Right renal cortex interstitium (tissue), 3 donors: ENCODE measurements at places on chromosomes 7 and 10. TPM values are rescaled to one million over a fixed set of nuclear protein-coding genes. Genes with fewer than 3 reads are reported as not detected.

GRCh38 chr7:816751-817671 lies 15.3 kb upstream of the SUN1 start:
- DNase-seq = no peak

DNA sequence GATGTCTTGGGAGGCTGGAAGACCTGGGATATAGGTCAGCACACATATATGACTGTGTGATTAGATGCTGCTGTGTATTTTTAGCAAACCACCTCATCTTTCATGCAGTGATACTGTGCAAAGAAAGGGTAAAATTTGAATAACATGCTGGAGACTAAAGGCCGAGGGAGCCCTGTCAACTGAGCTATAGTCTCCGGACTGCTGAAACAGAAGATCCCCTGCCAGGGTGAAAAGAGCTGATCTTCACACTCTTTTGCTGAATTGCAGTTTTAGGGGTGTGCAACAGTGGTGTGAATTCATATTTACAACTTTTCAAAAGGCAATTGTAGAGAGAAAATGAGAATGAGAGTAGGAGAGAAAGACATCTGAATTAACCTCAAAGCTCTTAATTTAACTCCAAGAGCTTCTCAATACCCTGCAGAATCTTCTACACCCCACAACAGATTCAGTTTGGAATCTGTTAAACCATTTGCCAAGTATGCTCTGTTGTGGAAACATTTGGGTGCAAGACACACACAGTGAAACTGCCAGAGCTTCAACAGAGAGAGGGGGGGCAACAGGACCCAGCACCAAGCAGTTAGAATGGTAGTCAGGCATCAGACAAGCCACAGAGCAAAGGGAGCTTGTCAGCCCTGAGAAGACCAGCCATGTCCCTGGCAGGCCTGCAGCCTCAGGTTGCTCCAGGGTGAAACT lies 190.1 kb upstream of the STK17A start:
- DNase-seq = no peak

- no peak for DNase-seq
Observed at GRCh38 chr10:45443101-45444009, 69.3 kb downstream of the ALOX5 start.

GRCh38 chr7:51123322-51124019 lies 193.1 kb downstream of the COBL start:
- no peak for DNase-seq

DNA sequence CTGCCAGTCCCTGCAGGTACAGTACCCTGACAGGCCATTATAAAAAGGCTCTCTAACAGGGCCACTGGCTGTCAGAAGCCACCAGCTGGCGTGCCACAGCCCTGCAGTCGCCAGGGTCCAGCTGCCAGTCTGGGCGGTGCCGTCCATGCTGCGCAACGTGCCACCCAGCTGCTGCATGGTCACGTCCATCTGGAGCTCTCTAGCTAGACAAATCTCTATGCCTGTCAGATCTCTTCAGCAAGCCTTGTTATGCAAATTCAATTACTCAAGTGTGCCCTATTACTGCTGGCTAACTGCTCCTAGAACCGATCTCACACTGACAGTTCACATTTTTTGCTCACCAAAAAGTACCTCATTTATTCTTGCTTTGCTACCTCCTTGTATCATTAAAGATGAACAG lies 75.9 kb downstream of the HIBADH start:
- no peak for DNase-seq

DNA sequence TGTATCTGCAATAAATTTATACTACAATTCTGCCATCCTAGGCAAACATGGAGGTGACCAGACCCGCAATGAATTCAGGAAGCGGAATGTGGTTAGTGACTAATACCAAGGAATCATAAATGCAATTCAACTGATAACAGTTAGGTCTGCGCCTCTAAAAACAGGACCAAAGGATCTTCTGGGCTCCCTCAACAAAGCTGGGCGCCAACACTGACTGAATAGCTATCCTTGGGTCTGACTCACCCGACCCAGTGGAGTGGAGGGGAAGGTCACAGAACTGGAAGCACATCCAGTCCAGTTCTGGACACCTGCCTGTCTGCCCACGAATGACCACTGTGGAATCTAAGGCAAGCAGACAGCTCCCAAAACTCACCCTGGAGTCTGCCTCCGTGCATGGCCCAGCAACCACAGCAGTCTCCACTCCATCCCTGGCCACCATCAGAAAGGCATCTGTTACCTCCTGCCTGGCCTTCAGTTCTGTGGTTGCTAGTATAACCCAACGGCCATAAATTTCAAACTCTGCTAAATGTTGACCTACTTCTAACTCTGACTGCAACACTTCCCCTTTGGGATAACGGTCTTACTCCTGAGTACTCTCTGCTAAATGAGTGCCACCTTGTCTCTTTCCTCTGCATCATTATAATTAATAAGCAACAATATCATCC lies 43.0 kb upstream of the DLX6 start:
- DNase-seq = no peak

SPDYE16 gene
- polyA plus RNA-seq = 1.3 TPM

GRCh38 chr7:111029141-111029572 lies 61.8 kb upstream of the LRRN3 start:
- DNase-seq = no peak

- DNase-seq = no peak
Observed at GRCh38 chr10:129759214-129760002, 204.7 kb downstream of the EBF3 start.

DNA sequence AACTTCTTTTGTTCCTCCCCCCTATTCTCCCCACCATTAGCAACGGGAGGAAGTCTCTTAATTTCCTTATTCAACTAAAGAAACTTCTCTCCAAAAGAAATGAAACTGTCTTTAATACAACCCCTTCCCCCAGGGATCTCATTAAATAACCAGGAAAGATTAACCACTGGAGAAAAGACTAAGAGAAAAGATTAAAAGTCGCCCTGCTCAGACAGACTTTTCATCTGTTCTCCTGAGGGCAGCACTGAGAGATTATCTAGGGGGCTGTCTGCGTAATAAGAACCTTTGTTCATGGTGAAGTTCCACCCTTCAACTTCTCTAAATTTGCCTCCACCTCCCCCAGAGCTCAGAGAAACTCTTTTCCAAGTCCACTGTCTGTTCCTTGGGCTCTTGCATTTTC lies 105.5 kb downstream of the HGF start:
- DNase-seq = no peak

DNA sequence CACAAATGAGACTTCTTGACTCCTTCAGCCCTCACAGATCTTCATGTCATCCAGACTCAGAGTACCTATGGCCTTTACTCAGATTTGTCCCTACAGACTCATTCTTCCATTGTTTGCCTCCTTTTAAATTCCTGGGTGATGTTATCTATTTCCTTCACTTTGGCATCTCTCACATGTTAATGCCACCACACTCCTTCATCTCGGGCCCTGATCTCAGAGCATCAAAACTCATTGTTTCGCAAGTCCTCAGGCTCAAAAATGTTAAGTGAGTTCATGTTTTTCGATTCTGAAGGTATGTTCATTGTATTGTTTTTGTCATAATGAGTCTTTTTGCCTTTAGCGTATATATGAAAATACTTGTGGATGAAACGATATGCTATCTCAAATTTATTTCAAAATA lies 62.3 kb upstream of the AHR start:
- DNase-seq = no peak

DNA sequence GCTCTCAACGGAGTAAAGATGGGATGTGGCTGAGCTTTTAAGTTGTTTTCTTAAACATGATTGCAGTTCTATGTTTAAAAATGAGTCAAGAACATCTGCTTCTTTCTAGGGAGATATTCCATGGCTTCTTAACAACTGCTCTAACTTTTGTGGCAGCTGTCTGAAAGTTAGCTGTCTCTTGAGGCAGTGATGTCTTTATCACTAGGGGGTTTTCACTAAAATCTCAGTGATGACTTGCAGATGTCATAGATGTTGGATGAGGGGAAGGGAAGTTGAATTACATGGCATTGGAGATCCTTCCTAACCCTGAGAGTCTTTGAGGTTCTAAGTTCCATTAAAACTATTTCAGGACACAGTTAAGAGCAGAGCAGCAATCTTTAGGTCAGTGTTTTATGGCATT lies 43.5 kb downstream of the PRKG1 start:
- DNase-seq = no peak

GRCh38 chr7:102253973-102254370 lies 32.7 kb upstream of the SH2B2 start:
- no peak for DNase-seq

- DNase-seq = no peak
Observed at GRCh38 chr7:137985897-137986251, 16.0 kb downstream of the CREB3L2 start.

GRCh38 chr10:14648946-14649345 lies 125.8 kb downstream of the FAM107B start:
- no peak for DNase-seq

GRCh38 chr10:126669168-126669567 lies 1.3 kb downstream of the C10orf90 start:
- DNase-seq = no peak

GRCh38 chr10:16857419-16857818 lies 40.2 kb upstream of the RSU1 start:
- DNase-seq = no peak

DNA sequence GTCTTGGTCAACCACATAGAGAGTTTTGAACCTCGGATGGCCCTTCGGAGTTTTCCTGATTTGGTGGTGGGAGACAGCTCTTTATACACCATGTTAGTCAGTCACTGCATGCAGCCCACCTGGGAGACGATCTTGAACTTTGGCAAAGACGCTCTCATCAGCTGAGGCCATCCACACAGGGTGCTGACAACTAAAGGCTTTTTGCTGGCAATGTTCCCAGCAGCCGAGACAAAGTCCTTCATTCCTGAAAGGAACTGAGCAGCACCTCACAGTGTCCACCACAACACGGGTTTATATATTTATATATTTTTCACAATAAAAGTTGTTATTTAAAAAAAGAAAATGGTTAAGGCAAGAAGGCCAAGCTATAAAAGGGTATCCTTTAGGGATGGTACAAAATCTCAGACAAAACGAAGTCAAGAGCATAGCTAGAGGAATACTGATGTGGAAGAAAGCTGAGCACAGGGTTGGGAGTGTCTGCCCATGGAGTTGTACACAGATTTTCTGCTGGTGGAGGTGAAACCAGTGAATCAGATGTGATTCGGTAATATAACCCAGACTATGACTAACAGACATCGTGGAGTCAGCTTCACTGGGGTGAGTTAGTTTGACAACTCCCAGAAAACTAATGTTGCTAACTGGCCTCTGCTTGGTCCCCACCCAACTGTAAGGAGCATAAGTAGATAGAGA lies 27.4 kb upstream of the CAPZA2 start:
- no peak for DNase-seq

TRPV6 gene
- 10.3 TPM for polyA plus RNA-seq

RGR gene
- polyA plus RNA-seq = not detected

DNA sequence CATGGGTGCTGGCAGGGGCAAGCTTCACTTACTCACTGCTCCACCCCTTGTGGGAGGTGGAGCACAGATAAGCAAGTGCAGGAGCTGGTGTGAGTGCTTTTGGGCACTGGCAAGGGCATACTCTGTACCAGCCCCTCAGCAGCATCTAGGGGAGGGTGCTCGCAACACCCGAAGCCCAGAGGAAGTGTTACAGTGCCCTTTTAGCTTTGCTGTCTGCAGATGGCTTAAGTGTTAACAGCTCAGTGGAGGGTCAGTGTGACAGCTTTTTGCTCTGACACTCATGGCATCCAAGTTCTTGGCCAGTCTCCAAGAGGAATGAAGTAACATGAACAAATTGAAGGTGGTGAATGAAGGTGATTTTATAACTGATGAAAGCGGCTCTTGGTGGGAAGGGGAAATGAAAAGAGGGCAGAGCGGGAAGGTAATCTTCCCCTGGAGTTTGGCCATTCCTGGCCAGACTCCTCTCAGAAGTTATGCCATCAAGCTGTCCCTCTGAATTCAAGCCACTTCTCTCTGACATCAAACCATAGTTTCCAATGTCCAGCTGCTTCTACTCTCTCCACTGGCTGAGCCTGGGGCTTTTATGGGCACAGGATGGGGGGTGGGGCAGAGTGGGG lies 862.5 kb downstream of the KCNMA1 start:
- no peak for DNase-seq
